ENCODE measurements at places on chromosomes 13 and 19. TPM values are rescaled to one million over a fixed set of nuclear protein-coding genes. Genes with fewer than 3 reads are reported as not detected.

- DNase-seq = no peak
Measured at GRCh38 chr13:46296115-46296822, 84.5 kb downstream of the LRRC63 start.

GRCh38 chr13:75704194-75704926 lies 68.2 kb downstream of the LMO7 start:
- DNase-seq = no peak

DNA sequence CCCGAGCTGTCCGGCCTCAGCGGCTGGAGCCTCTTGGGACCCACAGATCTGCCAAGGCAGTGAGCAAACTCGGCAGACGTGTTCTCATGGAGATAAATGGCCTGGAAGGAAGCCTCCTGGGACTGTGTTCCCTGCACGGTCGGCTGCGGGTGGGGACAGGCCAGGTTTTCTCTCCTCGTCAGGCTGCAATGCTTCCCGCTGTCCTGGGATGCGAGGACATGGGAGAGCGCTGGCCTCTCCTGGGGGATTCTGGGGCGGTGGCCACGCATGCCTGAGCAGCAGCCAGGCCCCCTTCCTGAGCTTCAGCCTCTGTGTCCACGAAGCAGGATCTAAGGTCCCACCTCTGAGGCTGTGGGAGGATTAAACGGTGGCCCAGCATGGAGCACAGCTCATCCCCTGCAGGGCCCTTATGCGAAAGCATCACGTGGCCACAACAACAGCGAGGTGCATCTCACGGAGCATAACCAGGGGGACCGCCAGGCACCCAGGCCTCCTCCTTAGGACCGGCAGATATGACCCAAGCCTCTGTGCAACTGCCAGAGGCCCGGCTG lies 21.2 kb upstream of the C13orf46 start:
- DNase-seq = no peak

DNA sequence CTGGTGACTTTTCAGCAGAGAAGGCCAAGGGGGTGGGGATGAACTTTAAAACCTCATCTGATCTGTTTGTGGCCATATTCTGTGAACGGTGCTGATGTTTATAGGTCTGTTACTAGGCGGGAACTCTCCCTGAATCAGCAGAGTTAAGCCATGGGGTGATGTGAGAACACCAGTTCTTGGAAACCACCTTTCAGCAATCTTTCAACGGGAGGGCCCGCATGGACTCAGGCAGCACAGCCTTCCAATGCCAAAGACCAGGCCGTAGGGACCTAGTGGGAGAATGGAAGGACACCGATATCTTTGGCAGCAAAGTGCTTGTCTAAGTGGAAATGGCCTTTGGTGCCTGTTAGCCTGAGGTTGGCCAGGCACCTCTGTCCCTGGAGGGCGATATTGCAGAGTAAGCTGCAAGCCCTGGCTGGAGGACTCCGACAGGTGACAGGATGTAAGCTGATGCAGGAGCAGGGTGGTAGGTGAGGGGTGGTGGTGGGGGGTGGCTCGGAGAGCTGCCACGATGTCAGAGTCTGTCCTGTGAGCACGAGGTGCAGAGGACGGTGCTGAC lies 57.0 kb downstream of the ERCC5 start:
- no peak for DNase-seq

DNA sequence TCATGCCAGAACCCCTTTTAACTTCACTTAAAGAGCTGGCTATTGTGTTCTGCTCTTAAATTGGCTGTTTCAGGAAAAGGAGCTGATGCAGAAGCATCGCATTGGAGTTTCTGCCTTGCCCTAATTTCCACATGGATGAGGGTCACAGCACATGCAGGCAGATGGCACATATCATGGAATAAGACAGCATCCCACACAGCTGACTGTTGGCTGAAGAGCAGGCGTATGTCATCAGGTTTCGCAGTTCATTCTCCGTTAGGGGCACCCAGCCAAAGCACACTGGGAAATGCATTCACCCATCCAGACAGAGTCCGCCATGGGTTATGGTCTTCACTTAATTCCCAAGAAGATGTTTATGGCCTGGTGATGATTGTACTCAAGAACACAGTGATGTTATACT lies 572.5 kb downstream of the LIG4 start:
- DNase-seq = no peak

DNA sequence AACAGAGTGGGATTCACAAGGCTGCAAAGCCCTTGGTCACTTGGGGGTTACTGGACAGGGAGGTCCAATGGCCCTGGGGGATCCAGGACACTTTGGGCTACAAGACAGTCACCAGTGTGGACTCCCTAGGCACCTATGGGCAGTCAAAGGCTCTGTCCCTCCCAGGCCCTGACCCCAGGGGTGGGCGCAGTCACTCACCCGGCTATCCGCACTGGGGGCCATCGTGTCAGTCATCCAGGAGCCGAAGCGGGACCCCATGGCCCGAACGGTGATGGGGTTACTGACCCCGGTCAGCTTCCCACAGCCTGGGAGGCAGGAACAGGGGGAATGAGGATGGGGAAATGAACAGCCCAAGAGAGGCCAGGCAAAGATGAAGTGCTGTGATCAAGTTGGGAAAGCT lies 21.5 kb downstream of the PIN1 start:
- no peak for DNase-seq

GRCh38 chr19:18013210-18014111 lies 5.5 kb downstream of the ARRDC2 start:
- no peak for DNase-seq

- no peak for DNase-seq
Measured at GRCh38 chr13:94243551-94243950, 235.9 kb downstream of the DCT start.

DNA sequence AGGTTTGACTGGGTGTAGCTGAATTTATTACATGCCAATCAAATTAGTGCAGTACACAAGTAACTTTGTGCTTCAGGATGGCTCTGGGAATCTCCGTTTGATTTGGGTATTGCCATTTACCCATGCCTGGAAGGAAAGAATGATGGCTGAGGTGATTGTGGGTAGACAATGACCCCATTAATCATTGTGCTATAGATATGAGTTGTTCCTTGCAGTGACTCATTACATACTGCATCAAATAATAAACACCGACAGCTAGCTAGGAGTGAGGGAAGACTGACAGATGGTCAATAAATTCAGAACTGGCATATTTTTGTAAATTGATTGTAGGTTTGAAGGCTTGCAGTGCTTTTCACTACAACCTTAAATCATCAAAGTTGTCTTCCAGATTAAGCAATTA lies 1069.5 kb downstream of the DIAPH3 start:
- DNase-seq = no peak

Gene ZFP28
- total RNA-seq = 4.6 TPM

- no peak for DNase-seq
Measured at GRCh38 chr19:3351702-3352447, 14.5 kb upstream of the NFIC start.

DNA sequence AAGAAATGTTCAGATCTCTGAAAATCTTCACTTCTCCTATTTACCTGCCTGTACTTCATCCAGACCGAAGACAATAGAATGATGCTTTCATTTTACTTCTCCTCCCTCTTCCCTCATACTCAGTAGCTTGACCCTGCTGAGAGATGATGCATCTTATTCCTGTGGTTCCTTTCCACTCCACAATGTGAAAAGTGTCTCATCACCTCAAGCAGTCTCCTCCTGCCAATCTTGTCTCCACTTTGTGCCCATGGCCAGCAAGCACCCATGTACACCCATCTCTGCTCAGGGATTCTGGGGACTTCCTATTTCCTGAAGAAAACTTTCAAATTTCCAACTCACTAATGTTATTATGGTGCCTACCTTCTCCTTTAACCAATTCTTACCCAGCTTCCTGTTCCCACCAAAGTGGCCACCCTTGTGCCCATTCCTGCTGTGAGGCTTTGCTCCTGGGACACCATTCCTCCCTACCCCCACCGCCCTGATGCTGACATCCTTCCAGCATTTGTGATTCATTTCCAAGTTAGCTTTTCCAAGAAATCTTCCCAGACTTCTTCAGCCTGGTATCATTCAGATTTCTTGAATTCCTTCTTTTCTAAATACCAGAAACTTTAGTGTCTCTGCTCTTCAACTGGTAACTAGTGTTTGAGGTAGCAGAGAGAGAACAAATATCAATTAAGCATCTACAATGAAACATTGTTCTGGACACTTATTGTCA lies 212.5 kb downstream of the POSTN start:
- DNase-seq = no peak

GRCh38 chr13:61252213-61252612 lies 163.4 kb downstream of the PCDH20 start:
- DNase-seq = no peak

GRCh38 chr13:50950849-50951248 lies 41.3 kb downstream of the RNASEH2B start:
- DNase-seq = no peak

Gene ZNF223
- total RNA-seq = 4.2 TPM

GRCh38 chr13:26477681-26478080 lies 79.8 kb upstream of the WASF3 start:
- DNase-seq = no peak

Gene SIGLEC12
- not detected for total RNA-seq

GRCh38 chr19:42261763-42262162 lies 6.8 kb upstream of the ERF start:
- no peak for DNase-seq

DNA sequence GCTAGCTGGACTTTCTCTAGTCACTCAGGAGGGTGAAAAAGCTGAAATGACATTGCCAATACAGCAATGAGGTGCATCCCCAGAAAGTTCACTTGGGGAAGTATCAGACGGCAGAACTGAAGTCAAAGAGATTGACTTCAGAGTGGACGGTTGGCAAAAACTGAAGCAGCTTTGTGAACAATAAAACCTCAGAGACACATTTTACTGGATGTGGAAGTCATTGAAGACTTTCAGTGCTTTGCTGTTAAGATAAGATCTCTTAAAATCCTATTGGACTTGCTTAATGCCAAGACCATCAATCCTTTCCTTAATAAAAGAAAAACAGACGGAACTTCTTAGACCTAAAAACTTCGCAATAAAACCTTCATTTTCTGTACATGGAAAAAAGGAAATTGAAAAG lies 103.7 kb downstream of the ABCC4 start:
- DNase-seq = no peak

GRCh38 chr13:27132538-27132937 lies 39.1 kb downstream of the USP12 start:
- no peak for DNase-seq

- DNase-seq = peak; percentile 73
Measured at GRCh38 chr13:113152984-113153809, 5.3 kb upstream of the PROZ start.

DNA sequence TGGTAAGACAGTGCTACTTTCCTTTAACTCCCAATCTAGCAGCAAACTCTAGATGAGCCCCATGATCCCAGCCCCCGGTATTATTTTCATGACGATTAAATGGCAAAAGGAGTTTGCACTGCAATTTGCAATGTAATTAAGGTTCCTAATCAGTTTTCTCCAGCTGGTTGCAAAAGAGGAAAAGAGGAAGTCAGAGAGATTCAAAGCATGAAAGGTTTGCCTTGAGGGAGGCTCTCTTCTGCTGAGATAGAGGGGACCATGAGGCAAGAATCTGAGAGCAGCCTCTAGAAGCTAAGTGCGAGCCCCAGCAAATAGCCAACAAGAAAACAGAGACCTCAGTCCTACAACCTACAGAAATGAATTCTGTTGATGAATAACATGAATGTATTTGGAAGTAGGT lies 527.1 kb downstream of the UQCRFS1 start:
- no peak for DNase-seq

GRCh38 chr19:13951043-13951442 lies 1.3 kb upstream of the DCAF15 start:
- no peak for DNase-seq

DNA sequence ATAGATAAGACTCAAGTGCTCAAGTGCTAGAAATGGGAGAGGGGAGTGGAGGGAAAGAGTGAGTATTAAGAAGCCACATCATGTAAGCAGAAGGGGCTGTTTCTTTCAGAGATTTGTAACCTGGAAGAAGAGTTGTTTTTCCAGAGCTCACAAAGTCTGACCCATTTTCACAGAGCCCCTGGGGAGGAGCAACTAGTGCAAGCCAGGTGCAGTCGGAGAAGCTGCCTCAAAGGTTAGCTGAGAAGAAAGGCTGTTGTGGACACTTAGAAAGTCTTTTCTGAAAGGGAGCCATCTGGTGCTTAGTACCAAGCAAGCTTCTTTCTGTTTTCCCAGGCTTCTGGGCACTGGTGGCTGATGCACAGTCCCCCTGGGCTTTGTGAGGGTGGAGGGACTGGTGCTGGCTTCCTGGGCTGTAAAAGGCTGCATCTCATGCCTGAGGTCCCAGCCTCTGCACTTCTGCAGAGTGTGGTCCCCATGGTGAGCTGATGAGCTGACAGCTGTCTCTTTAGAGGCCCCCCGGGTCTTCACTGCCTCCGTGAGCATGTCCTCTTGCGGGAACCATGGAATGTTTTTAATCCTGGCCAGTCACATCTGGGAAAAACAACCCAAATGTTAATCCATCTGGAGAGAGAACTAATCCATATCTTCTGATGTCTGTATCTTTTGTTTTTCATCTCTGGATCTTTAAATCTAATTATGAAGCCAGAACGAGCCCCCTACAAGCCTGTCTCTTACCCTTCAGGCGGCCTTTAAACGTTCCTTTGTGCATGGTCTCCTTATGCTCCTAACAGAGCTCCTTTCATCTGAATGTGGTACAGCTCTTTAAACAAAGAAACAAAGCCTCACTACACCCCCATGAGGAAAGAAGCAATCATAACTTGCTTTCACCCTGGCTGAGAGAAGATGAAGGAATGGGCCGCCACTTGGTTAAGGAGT lies 40.2 kb downstream of the OLFM4 start:
- DNase-seq = no peak

DNA sequence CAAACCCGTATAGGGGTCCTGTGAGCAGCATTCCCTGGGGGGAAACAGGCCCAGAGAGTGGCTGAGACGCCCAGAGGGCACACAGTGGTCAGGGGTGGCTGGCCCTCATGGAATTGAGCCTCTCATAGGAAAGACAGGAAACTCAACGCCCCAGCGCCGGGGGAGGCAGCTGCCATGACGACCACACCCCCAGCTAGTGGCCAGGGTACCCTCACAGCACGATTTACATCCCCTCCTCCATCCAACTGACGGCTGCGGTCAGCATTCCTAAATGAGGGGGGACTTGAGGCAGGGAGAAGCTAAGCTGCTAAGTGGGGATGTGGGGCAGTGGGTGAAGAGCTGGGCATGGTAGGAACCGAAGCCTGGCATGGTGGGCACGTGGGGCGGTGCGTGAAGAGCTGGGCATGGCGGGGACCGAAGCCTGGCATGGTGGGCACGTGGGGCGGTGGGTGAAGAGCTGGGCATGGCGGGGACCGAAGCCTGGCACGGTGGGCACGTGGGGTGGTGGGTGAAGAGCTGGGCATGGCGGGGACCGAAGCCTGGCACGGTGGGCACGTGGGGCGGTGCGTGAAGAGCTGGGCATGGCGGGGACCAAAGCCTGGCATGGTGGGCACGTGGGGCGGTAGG lies 10.0 kb downstream of the MED16 start:
- DNase-seq = no peak

GRCh38 chr19:4434391-4434790 lies 23.2 kb downstream of the UBXN6 start:
- DNase-seq = no peak

GRCh38 chr19:33518541-33518940 lies 3.0 kb downstream of the PEPD start:
- no peak for DNase-seq

Gene UNC13A
- not detected for total RNA-seq

DNA sequence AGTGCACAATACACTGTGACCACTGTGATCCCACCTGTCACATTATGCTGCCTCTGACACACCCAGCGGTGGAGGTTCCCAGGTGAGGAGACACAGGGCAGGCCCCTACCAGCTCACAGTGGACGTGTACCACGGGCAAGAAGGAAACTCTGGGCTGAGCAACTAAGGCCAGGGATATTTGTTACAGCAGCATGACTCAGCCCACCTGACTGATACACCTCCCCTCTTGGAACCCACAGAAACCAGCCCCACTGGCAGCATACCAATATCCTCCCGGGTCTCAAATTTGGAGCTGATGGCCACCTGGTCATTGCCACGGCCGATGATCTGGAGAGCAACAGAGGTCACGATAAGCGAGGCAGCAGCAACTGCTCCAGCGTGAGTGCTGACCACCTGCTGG lies 14.9 kb downstream of the KLC3 start:
- DNase-seq = no peak

All from right atrium auricular region (tissue), 2 donors.